ENCODE measurements at places on chromosomes 1 and 21. TPM values are rescaled to one million over a fixed set of nuclear protein-coding genes. Genes with fewer than 3 reads are reported as not detected.

DNA sequence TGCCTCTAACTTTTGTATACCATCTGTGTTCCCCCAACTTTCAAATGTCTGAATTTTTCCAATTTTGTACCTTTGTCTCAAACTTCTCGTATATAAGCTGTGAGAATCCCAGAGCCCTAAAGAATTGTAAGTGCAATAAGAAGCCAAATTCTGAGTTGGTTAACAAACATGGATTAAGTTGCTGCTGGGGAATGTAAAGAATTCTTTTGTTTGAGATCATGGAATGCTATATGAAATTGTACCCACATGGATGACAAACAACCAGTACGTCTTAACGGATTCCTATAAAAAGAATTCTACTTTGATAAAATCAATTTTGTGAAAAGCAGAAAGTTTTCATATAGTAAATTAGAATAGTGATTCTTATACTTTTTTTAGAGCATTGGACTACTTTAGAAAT is 72.4 kb upstream of the CYP2J2 start:
- DNase-seq = no peak

DNA sequence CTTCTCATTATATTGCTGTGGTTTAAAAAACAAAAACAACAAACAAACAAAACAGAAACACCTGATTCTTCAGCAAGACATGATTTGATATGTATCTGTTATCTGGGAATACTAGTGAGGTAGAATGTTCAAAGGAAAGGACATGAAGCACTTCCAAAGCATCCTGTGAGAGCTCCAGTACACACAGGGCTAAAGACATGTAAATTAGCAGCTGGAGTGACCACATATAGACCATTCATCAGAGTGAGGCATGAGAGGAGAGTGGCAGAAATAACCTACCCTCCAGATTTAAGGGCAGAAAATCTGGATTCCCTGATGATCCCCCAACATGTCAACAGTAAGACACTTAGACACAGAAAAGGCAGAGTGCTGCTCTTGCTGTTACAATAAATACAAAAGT is 260.5 kb upstream of the CHRM3 start:
- DNase-seq = no peak

DNA sequence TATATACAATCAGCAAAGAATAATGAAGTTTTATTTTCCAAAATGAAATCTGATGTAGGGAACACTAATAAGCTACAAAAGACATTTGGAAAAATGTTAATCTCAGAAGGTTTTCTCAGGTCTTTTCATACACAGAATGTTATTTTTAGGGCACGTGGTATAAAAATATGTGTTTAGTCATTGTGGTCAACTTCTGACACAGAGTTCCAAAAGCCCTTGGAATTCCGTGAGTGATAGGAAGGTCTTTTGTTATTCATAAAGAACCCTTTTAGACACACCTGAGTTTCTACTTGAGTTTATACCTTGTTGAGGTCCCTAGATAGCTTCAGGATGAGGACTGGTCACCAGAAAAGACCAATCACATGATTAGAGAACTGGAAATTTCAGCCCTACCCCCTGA is 277.6 kb upstream of the NCAM2 start:
- no peak for DNase-seq

DNA sequence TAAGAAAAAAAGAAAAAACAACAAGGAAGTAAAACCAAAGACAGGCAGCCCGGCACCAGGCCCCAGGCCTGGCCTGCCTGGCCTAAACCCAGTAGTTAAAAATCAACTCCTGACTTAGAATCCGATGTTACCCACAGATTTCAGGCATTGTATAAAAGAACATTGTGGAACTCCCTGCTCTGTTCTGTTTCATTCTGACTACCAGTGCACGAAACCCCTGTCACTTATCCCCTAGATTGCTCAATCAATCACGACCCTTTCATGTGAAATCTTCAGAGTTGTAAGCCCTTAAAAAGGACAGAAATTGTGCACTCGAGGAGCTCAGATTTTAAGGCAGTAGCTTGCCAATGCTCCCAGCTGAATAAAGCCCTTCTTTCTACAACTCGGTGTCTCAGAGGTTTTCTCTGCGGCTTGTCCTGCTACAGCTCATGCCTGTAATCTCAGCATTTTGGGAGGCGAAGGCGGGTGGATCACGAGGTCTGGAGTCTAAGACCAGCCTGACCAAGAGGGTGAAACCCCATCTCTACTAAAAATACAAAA is 15.6 kb upstream of the MYOCOS start:
- no peak for DNase-seq

GRCh38 chr21:42646076-42646825 is 7.2 kb upstream of the PDE9A start:
- no peak for DNase-seq

NCMAP gene
- total RNA-seq = 0.16 TPM

GRCh38 chr1:157806431-157807149 is 13.3 kb downstream of the FCRL1 start:
- no peak for DNase-seq

DYRK1A gene
- 132 TPM for total RNA-seq

NBL1 gene
- total RNA-seq = 59.3 TPM

AADACL3 gene
- total RNA-seq = not detected

DNA sequence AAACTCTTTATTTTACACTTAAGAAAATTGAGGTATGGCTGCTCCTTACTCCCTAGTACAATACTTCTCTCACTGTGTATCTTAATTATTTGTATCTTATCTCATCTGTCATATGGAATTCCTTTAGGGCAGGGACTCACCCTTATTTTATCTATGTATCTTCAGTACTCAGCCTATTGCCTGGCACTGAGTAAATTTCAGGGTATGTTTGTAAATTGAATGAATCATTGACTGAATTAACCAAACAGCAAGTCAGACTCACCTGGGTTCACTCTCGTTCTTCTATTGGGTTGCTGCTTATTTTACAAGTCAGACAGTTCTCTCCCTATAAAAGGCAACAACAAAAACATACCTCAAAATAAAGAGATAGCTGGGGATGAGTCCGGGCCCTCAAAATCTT is 63.8 kb downstream of the LAMC1 start:
- no peak for DNase-seq

All from urinary bladder (tissue), 4 donors.